ENCODE measurements at places on chromosomes 7 and 10.

DNA sequence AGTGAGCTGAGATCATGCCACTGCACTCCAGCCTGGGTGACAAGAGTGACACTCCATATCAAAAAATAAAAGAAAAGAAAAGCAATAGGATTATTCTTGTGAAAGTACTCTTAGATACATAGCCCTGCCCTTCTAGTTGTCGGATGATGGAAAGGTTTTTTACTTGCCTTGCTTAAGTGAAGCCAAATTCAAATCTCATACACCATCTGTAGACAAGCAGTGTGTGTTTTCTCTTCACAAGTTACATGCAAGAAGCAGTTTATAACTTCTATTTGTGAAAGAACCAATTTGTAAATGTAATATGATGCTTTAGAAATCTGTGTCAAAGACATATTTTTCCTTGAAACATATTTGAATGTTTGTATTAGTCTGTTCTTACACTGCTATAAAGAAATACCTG, 15.8 kb upstream of the MPP7 start:
- DNase-seq, result no peak

GRCh38 chr10:43735907-43736306, 87.2 kb upstream of the ZNF32 start:
- no peak for DNase-seq

- DNase-seq, result no peak
These were observed 29.7 kb upstream of the CALN1 start for GRCh38 chr7:72441791-72442190.

DNA sequence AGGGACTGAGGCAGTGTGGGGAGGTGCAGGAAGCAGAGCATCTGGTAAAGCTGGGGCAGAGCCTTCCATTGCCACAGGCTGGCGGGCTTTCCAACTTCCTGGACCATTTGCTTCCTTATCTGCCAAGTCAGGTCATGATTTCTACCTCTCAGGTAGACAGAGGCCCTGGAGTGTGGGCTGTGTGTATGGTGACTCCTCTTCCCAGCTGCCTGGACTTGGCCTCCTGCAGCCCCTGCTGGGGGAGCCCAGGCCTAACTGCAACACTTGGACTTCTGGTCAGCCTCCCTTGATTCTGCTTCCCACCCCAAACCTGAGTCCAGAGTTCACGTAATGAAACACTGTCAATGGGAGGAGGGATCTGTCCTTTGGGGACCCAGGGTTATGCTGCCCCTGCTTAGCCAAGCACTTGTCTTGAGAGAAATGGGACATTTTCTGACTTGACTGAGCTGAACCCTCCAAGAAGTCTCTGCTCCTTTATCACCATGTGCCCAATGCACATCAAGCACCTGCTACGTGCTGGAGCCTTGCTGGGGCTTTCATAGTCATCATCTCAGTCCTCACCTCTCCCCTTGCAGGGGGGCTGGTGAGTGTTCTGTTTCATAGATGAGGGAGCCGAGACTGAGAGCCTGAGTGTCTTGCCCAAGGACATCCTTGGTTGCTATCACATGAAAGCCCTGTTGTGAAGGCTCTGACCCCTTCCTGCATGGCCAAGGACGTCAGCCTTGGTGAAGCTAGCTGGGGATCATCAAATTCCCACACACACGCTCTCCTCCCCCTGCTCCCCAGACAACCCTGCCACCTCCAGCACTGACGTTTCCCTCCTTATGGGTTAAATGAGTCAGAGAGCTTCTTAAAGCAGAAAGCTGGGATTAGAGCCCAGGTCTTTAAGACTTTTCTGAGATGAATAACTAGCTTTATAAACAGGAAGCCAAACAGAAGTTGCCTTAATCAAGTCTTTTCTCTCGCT, 3.4 kb downstream of the CLEC2L start:
- DNase-seq, result no peak

GRCh38 chr10:132109341-132110110, 43.8 kb downstream of the JAKMIP3 start:
- DNase-seq, result no peak

DNA sequence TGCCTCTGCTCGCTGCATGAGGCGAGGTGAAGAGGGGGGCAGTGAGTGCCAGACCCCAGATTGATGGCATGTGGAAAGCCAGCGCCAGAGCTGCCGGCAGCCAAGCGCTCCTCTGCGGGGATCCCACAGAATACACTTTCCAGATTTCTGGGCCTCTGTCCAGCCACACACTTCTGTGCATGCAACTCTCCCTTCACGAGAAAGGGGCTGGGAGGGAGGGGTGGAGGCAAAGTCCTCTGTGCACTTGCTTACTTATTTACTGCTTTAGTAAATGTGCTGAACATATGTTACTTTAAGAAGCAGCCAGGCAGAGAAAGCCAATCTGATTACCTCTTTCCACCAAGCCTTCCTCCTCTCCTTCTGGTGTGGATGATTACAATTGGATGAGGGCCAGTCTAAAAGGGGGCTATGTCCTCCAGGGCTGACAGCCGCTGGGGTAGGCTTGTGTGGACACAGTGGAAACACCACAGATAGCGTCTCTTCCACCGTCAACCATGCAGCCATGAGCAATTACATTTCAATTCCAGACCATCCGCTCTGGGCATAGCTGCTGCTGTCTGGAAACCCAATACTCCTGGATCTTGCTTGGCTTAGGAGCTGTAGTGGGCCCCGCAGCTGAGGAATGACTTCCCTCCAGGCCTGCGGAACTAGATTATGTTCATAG, 322.8 kb upstream of the ANKRD30A start:
- no peak for DNase-seq

GRCh38 chr7:119748991-119749390, 524.0 kb upstream of the KCND2 start:
- DNase-seq, result no peak

GRCh38 chr10:91605968-91606367, 26.9 kb downstream of the PPP1R3C start:
- DNase-seq, result no peak

DNA sequence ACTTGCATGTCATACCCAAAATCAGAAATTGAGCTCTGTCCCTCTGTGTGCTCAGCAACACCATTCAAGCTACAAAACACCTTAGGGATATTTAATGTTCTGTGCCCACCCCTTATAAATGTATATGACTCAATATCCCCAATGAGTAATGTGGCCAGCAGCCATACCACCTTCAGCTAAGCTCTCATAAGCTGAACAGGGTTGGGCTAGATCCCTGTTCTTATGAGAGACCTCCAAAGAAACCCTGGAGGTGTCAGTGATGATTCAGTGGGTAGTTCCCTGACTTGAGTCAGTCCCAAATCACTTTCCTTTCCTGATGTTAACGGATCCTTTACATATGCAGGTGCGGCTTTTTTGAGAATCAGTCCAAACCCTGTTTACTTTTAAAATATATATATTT, 253.8 kb downstream of the CREB5 start:
- DNase-seq, result no peak

DNA sequence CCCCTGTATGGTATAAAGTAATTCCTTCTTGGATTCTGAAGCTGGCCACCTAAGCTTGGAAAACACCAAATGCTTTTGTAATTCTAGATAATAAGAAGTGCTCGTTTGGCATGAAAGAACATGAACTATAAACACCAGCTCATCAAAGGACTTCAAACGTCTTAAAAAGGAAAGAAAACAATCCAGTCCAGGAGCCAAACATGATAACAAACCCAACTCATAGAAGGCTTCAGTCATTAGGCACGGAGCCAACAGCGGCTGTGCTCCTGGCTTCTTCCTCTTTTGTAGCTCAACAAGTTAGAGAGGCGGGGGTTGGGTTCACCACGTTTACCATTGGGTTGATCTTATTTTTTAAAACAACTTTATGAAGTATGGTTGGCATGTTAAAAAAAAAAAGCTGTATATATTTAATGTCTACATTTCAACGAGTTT, 56.4 kb upstream of the ECHDC3 start:
- no peak for DNase-seq

DNA sequence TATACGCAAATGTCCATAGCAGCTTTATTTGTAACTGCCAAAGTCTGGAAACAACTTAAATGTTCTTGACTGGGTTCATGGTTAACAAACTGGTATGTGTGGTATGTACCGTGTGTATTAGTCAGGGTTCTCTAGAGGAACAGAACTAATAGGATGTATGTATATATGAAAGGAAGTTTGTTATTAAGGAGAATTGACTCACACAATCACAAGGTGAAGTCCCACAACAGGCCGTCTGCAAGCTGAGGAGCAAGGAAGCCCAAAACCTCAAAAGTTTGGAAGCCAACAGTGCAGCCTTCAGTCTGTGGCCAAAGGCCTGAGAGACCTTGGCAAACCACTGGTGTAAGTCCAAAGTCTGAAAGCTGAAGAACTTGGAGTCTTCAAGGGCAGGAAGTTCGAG, 66.8 kb downstream of the TMEM168 start:
- no peak for DNase-seq

- no peak for DNase-seq
These were observed 427.1 kb upstream of the ZMIZ1 start for GRCh38 chr10:78641693-78642092.

GRCh38 chr7:134935701-134936100, 50.6 kb upstream of the AGBL3 start:
- no peak for DNase-seq

DNA sequence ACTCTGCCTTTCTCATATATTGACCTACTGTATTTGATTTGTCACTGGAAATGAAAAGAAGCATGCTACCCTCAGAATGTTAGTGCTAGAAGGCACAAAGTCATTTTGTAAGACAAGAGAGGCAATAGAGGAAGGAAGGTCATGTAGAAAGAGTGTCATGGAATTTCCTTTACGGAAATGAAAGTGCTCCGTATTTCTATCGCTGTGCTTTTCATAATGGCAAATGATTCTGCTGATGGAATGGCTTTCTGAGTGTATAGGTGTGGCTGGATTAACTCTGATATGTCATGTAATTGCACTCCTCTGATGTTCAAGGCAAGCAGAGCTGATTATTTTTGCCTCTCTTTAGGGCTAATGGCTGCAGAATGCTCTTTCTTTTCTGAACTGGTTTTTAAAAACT, 15.5 kb upstream of the STEAP4 start:
- DNase-seq, result no peak

DNA sequence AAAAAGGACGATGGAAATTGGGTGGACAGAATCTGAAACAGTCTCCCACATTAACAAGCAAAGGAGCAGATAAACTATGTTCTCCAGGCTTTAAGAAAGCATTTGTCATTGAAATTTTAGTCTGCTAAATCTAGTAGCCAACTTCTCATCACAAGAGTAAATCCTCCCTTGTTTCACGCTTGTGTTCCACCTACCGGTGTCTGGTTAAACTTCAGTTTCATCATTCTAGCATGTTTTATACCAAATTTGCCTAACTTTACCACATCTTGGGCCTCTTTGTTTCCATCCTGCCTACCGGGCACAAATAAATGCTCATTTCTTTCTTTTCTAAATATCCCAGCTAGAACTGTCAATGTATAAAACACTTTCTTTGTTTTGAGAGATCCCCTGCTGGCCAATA, 5.8 kb downstream of the LIPA start:
- DNase-seq, result no peak

Data from activated naive CD4-positive, alpha-beta T cell (primary cell).